ENCODE measurements at places on chromosomes 4 and X. TPM values are rescaled to one million over a fixed set of nuclear protein-coding genes. Genes with fewer than 3 reads are reported as not detected.

TEX11 gene
- total RNA-seq = not detected

IQCM gene
- not detected for total RNA-seq

MRPS18C gene
- total RNA-seq = 15.2 TPM

ADH7 gene
- 11.8 TPM for total RNA-seq

LAGE3 gene
- total RNA-seq = 27.7 TPM

TRIM61 gene
- total RNA-seq = not detected

PLP1 gene
- total RNA-seq = 8.8 TPM

HPF1 gene
- 15.2 TPM for total RNA-seq

ZAR1 gene
- 2.5 TPM for total RNA-seq

AWAT1 gene
- not detected for total RNA-seq

GPRASP1 gene
- total RNA-seq = 12.8 TPM

CD99 gene
- 282 TPM for total RNA-seq

SMIM10L2A gene
- total RNA-seq = 1.5 TPM

TLR8 gene
- 0.25 TPM for total RNA-seq

HTRA3 gene
- total RNA-seq = 33.1 TPM

OTC gene
- 2.7 TPM for total RNA-seq

BMX gene
- 2.0 TPM for total RNA-seq

CDX4 gene
- total RNA-seq = not detected

CYBB gene
- 6.9 TPM for total RNA-seq

XAGE2 gene
- not detected for total RNA-seq

RBM47 gene
- total RNA-seq = 61.1 TPM

DNAAF6 gene
- not detected for total RNA-seq

EPHA5 gene
- 1.2 TPM for total RNA-seq

GPR173 gene
- 2.2 TPM for total RNA-seq

GAGE12E gene
- not detected for total RNA-seq

IL3RA gene
- total RNA-seq = 7.9 TPM

CENPI gene
- total RNA-seq = 1.2 TPM

F8A2 gene
- not detected for total RNA-seq
